NCI-H345 (cell line): ENCODE measurements at places on chromosomes 2 and 18.

- DNase-seq: no peak
Observed at GRCh38 chr2:105081006-105081601, 43.2 kb downstream of the MRPS9 start.

DNA sequence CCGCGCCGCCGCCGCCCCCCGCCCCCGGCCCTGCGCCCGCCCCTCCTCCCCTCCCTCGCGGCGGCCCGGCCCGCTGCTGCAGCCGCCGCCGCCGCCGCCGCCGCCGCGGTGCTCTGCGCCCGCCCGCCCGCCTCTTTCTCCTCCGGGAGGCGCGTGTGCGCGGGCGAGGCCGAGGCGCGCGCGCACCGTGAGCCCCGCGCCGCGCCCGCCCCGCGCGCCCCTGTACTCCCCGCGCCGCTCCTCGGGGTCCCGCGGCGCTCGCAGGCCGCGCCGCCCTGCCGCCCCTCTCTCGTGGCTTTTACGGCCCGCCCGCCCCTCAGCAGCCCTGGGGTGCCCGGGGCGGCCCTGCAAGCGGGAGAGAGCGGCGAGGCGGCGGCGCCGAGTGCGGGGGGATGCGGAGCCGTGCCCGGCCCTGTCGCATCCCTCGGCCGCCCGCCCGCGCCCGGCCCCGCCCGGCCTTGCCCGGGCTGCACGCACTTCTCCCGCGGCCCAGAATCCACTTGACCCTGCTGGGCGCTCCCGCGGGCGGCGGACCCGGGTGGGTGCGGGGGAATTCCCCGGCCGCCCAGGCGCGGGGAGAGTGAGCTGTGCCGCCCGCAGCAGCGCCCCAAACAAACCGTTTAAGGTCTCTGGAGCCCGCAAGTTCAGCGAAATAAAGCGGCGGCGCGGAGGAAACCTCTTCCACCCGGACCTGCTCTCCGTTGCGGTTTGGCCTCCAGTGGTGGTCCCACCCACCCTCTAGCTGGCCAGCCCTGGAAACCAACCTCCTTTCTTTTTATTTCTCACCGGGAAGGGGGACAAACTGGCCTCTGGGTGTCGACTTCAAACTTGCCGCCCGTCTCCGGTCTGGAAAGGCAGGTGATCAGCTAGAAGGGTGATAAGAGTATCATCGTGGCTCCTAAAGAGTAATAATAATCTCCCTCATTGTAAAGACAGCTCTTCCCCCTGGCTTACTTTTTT, 37.4 kb downstream of the AFF3 start:
- DNase-seq: peak; percentile 65

DNA sequence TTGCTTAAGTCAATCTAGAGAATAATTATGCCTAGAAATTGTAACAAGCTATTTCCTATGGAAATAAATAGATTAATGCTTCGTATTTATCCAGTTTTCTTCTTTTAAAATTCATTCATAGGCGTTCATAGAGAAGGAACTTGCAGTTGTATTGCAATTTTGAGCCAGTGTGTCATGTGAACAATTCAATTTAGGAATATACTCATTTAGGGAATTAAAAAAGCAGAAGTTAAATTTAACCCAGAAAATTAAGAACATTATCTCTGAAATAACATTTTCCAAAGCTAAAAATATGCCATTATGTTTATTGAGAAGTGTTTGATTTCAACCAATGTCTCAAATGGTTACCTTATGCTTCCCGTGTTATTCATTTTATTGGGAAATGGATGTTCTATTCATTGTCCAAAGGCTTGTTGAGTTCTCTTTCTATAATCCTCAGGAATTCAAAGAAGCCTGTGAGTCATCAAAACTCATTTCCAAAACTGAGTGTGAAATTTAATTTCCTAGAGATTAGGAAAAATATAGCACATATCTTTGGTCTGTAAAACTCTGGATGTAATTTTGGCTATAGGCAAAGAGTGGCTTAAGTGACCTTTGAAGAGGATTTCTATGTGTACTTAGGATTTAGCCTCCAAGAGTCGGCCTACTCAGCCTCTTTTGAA, 99.7 kb downstream of the SLC8A1 start:
- no peak for DNase-seq

DNA sequence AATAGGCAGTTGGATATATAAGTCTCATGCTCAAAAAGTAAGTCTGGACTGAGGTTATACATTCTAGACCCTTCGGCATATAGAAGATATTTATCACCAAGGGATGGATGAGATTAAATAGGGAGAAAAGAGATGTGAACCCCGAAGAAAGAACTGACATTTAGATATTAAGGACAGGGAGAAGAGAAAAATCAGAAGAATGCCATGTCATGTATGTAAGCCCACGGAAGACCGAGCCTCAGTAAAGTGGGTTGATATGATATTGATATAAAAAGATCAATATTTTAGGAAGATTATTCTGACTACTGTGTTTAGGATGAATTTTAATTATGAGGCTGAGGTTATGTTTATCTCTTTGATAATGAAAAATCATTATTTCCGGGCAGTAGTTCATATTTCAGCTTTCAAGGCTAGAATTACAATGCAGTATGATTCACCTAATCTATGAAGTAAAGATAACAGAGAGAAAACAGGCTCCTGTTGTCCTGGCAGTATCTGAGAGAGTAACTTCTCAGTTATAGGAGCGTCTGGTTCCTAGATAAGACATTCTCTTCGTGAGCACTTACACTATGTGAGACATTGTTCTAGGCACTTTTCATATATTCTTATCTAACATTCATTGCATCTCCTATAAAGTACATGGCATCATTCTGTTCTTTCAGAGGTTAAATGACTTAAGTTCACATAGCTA, 83.0 kb downstream of the UBR3 start:
- no peak for DNase-seq

- DNase-seq: peak; percentile 64
Observed at GRCh38 chr2:393711-394696, 106.1 kb upstream of the ALKAL2 start.

- DNase-seq: no peak
Observed at GRCh38 chr18:26327062-26327461, 100.8 kb downstream of the TAF4B start.

DNA sequence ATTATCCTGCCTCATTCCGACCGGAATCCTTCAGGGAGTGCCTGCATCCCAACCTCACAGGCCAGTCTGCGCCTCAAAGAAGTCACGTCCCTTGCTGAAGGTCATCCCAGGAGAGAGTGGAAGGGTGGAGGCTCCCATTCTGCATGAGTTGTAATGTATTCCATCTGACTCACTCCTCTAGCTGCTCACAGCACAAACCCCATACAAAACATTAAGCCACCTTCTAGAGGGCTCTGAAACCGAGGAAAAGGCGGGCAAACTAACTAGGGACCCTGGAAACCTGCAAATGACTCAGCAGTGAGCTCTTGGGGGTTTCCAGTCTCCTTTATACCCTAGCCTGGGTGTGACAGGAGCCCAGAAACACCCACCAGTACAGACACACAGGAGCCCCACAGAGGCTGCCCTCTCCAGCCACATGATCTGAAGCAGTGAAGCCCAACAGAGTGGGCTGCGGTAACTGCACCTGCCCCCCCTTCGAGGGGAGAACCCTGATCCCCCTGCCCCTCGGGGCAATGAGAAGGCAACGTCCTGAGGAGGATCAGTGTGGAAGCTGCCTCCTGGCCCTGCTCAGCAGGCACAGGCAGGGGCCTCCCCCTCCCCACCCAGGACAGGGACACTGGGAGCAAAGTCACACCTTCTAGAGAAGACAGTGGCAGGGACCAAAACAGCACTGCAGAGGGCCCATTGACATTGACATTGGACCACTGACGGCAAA, 69.3 kb upstream of the SNTG2 start:
- DNase-seq: no peak
